Stimulated activated CD4-positive, alpha-beta T cell treated with anti-CD3 and anti-CD28 coated beads, Interleukin-1b, Interleukin-23, amount 100 ng/mL, for 1 hour (primary cell): ENCODE measurements at places on chromosomes 11 and 22.

GRCh38 chr22:22731374-22731676, 86.9 kb downstream of the GGTLC2 start:
- no peak for DNase-seq

- no peak for DNase-seq
Observed at GRCh38 chr11:78659326-78660270, 84.9 kb upstream of the NARS2 start.

- no peak for DNase-seq
Observed at GRCh38 chr22:47423861-47424820, 661.7 kb downstream of the TBC1D22A start.

DNA sequence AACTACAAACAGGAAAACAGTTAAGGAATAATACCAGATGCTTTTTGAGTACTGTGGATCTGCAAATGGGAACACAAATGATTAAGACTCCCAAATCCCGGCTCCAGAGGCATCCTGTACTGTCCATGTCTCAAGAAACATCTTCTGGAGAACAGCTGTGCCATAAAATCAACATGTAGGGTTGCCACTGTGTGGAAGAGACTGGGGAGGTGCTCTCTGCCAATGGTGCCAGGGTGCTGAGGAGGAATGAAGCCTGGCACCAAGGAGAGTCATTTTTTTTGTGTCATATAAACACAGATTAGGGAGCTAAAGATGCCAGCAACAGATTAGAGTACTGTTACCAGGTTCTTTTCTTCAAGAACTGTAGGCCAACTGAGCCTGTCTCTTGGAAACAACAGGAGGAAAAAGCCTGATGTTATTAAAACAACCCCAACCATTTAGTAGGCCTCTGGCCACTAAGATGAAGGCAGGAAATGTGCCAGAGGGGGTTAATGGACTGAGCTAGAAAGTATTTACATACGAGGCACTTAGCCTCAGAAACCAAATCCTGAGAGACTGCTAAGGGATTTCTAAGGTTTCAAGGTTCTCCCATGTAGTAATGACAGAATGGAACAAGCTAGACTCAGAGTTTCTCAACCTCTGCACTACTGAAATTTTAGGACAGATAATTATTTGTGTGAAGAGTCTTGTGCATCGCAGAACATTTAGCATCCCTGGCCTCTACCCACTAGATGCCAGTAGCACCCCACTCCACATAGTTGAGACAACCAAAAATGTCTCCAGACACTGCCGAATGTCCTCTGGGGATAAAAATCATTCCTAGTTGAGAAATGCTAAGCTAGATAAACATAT, 54.6 kb upstream of the CHRM4 start:
- no peak for DNase-seq

- DNase-seq, result no peak
Observed at GRCh38 chr22:27100789-27101188, 443.4 kb downstream of the MIAT start.

GRCh38 chr11:31819621-31820437, 8.7 kb upstream of the PAX6 start:
- DNase-seq, result no peak

DNA sequence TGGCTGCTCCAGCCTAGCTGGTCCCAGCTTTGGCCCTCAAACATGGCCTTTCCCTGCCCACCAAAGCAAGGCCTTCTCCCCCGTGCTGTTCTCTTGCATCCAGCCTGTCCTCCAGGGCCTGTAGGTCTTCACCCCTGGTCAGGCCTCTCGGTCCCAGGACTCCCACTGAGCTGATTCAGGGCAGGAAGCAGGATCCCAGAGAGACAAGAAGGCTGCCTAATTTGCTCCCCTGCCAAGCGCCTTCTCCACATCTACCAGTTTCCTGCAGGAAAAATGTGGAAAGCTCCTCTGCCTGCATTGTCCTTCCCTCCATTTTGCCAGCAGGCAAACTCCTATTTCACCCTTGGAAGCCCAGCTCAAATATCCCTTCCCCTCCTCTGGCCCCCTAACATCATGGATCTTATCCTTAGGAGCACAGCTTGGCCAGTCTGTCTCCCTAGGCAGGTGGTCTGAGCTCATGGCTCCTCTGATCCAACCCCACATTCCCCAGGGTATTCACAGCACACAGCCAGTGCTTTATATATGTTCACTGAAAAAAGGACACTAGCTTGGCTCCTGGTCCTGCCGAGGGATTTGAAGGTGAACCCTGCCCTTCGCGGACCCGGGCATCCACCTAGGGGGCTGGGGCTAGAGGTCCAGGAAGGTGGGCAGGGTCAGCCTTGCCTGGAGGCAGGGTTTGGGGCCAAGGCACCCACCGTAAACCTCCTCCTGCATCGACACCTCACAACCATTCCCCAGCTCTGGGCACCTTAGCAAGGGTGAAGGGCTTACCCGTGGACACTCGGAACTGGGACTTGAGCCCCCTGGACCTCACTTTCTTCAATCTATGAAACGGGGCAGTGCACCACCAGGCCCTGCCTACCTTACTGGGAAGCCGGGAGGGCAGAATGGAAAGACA, 968 bp downstream of the RHBDD3 start:
- DNase-seq, result no peak

DNA sequence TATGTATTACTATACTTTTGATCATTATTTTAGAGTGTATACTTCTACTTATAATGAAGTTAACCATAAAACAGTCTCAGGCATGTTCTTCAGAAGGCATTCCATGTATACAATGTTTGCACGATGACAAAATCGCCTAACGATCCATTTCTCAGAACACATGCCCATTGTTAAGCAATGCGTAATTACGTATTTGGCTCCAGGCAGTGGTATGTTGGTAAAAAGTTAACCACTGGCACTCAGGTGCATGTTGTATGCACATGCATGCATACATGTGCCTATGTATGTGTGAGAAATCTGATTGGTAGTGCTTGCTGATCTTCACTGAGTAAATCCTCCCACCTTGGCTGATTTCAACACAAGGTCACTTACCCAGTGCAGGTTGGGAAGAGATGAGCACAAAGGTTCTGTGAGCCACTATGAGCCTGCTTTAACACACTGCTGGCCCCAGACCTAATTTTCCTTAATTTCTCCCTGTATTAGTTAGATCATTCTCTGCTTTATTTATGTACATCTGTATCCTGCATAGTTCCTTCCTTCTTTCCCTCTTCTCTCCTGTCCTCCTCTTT, 164.6 kb downstream of the ARHGAP42 start:
- DNase-seq, result no peak

DNA sequence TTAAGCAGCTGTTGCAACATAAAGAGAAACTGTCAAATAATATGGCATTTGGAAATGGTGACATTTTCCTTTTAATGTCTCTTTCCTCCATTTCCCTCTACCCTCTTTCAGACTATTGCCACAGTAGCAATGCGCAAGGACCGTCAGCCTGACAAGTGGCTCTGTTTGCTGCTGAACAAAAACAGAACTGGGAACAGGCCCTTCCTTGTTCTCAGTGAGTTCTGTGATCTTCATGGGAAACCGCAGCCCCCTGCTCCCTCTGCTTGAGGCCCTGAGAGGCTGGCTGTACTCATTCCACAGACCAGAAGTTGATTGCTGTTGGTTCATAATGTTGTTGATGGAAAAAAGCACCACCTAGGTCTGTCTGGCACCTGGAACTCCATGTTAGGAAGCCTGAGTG, 559.7 kb downstream of the OPCML start:
- no peak for DNase-seq

DNA sequence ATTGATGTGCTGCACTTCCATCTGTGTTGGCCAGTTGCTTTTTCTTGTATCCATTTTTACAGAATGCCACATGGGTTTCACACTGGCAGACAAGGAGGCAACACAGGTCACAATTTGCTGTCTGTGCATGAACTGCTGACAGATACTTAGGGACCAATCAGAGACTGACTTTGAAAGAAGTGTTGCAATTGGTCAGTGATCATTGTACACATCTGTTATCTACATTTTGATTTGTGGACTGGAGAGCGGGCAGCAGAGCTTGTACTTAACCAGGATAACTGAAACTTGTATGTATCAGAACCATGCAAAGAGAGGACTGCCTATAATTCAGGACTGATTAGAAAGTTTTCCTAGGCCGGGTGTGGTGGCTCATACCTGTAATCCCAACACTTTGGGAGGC, 21.8 kb downstream of the PRR5 start:
- no peak for DNase-seq

DNA sequence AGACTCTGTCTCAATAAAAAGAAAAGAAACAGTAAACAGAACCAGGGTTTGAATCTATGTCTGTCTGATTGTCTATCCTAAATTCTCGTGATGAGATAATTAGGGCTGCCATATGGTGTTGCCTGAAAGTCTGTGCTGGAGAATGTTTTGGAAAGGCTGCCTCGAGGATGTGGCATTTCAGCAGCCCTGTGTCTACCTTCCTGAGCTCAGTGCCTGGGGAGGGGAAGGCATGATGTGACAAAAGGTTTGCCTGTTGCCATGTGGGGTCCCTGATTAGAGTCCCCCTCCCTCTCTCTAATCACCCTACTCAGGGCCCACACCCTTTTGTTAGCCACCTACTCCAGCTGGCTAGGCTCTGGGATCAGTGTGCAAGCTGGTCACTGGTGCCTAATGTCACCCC, 15.2 kb downstream of the CD82 start:
- no peak for DNase-seq

DNA sequence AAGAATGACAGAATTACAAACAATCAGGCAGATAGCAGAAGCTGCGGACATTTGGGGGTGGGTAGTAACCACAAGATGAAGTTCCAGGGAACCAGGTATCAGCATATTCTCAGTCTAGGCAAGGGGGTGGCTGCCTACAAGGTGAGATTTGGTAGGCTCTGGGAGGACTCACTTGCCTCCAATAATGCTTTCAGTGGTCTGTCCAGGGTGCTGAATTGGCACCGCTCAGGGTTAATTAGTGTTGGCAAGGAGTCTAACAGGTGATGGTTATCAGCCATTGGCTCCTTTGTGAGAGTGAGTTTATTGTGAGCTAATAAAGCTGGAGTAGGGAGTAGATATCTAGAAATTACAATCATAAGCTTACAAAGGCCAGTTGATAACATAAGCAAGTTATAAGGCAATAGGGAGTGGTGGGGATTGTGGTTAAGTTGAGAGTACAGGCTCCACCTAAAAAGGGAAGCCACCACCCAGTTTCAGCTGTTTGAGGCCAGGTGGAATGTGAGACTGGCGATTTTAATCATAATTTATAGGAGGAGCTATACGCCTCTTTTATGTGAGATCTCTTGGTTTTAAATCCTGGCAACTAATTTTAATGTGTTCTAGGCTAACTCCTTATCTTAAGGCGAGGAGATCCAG, 320.5 kb downstream of the MIAT start:
- no peak for DNase-seq

- DNase-seq, result no peak
Observed at GRCh38 chr22:33007485-33007884, 50.7 kb downstream of the SYN3 start.

GRCh38 chr11:124899383-124900145, 1.9 kb upstream of the ROBO4 start:
- DNase-seq, result no peak
